Epithelial cell of proximal tubule (primary cell): ENCODE measurements at places on chromosomes 3 and 15.

- no peak for DNase-seq
Observed at GRCh38 chr3:167728632-167729323, 5.9 kb downstream of the PDCD10 start.

DNA sequence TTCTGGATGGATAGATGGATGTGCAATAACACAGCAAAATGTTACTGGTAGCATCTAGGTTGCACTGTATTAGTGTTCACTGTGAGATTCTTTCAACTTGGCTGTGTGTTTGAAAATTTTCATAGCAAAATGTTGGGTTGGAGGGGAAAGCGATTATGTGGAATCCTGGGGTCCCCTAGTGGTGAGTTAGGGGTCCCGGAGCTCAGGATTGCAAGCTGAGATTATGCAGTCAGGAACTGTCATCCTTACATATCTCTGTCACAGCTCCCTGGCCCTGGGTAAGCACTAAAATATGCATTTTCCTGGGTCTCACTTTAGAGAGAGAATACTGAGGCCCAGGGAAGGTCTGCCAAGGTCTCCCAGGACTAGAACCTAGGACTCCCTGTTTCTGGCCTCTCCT lies 77.2 kb downstream of the CEMIP start:
- DNase-seq = no peak

DNA sequence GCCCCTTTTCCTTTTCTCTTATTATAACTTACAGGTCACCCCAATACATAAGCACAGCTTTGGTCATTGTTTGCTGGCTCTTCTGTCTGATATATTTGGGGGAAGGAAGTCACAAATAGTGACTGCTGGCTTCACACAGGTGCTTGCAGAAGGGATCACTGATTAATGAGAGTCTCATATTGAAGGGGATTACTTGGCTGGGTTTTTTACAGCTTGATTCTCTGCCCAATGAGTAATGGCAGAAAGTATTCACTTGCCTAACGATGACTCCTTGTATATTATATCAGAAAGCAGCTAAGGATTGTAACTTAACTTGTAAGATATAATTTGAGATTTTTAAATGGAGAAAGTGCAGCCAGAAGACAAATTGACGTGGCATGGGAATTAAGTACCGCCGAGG lies 119.3 kb upstream of the PFN2 start:
- DNase-seq = no peak

GRCh38 chr15:100114100-100114499 lies 227.7 kb downstream of the ADAMTS17 start:
- DNase-seq = no peak

DNA sequence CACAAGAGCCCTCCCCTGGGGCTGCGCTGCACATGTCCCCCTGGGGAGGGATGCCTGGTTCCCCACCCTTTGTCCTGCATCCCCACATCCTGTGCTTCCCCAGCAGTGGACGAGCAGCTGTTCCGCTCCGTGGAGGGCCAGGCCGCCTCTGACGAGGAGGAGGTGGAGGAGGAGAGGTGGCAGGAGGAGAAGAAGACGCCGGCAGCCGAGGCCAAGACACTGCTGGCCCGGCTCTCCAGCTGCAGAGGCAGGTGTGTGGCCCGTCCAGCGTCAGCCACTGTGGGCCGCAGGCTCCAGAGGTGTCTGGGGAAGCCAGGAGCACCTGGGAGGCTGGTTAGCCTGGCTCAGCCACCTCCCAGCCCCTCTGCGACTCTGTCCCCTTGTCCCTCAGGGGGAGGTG lies 27.9 kb upstream of the GP9 start:
- no peak for DNase-seq

DNA sequence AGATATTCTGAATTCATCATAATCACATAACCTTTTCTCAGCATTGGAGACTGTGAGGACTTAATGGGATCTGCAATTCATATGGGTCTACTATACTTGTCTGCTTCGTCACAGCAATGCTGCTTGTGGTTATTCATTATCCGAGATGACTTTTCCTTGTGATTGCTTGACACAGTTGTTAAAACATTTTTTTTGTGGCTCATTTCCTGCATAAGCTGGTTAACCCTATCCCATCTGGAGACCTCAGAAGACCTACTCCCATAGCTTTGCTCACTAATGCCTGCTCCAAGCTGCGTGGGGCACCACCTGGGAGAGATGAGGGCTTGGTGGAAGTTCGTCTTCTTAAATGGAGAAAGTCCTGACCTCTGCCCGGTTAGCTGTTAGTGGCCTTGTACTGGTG lies 360.8 kb downstream of the CHST2 start:
- DNase-seq = peak; percentile 88

DNA sequence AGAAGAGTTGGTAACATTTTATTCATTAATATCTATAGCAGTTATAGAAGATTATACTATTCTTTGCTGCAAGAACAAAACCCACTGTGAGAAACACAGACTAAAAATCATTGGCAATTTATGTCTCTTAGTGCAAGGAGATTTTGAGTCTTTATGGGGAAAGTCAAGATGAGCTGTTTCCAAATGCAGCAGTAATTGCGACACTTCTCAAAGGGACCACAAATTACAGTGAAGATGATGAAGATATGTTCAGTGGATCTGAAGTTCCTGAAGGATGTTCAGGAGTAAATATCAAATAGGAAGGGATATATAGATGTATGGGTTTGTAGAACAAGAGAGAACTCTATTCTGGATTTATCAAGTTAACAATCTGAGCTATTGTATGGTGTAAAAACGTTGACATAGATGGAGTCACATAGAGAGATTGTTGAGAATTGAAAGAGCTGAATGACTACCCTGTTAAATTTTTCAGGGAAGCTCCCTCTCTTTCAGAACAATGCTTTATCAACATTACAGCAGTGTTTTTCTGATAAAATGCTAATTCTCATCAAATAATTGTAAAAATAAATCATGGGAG lies 71.8 kb downstream of the DTWD1 start:
- DNase-seq = no peak

DNA sequence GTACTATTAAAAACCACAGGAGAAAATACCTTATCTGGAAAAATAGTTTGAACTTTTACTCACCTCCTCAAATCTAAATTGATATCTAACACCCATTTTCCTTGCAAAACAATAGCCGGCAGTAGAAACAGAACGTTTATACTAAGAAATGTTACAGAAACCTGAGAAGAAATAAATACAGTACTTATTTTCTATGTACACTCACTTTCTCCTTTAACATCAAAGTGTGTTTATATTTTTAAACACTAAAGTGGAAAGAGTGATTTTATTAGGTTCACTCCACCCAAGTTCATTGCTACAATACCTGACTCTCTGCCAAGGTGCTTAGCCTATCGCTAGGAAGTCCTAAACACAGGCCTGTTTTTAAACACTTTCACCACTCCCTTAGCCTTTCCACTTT lies 87.8 kb upstream of the TJP1 start:
- no peak for DNase-seq

- DNase-seq = no peak
Observed at GRCh38 chr3:69463531-69463930, 77.6 kb upstream of the FRMD4B start.

GRCh38 chr3:196073255-196073753 lies 8.6 kb downstream of the TFRC start:
- DNase-seq = no peak

- DNase-seq = no peak
Observed at GRCh38 chr3:148227534-148227933, 470.2 kb upstream of the AGTR1 start.

DNA sequence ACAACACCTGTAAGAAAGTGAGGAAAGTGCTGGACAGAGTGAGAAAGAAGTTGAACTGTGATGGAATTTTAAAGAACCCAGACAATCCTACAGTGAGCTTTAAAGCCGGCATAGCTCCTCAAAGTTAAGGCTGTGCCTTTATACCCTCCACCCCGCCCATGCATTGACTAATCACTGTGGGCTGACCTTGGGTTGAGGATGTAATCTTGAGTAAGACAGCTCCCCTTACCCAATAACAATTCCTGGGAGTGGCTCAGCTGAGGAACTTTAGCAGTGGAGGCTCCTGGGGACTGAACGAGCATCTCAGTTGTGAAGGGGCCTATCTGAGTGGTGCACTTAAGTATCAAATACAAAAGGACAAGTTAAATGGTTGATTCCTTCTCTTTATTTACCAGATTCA lies 35.7 kb upstream of the ZNF770 start:
- no peak for DNase-seq

DNA sequence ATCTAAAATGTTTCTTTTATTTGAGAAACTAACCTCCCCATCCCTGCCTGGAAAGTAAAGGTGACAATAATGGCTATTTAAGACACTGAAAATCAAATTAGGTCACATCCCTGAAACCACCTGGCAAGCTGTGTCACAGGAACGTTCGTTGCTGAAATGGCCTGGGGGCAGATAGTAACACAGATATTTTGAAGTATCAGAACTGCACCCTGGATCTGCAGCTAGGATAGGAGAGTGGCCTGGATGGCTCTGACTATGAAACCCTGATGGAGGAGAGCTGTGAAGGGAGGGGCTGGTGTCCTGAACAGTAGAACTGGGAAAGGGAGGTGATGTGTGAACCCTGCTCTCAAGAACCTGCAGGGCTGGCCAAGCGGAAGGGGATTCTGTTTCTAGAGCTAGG lies 648.3 kb upstream of the CFAP20DC start:
- no peak for DNase-seq

DNA sequence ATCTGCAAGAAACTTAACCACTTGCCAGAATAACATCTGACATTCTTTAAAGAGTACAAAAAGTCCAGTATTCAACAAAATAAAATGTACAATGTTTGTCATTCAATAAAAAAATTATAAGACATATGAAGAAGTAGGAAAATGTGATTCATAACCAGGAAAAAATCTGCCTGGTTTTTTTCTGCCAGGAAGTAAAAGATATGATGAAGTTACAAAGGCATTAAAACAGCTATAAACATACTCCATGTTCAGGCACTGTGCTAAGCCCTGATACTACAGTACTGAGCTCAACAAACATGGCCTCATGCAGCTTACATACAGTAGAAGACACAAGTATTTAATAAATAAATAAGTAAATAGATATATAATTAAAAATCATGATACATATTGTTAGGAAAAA lies 178.4 kb upstream of the STT3B start:
- DNase-seq = no peak

DNA sequence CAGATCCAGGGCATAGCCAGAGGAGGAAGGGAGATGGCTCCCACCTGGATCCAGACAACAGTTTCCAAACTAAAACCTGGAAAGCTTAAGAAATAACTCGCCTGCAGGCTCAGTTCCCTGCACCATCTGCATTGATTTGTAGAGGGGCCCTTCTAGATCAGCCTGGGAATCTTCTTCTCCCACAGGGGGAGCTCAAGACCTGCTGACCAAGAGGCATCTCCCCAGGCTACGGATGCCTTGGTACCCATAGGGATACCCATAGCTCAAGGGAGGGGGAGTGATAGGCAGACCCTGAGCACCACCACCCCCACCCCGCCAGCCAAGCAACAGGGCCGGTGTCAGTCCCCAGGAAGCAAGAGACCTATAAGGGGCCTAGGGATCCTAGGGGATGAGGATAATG lies 28.0 kb upstream of the DCLK3 start:
- no peak for DNase-seq

- DNase-seq = no peak
Observed at GRCh38 chr15:82663186-82663600, 16.0 kb upstream of the CPEB1 start.

GRCh38 chr3:67774676-67775075 lies 120.3 kb upstream of the SUCLG2 start:
- DNase-seq = no peak

GRCh38 chr15:60932051-60932915 lies 296.8 kb downstream of the RORA start:
- DNase-seq = peak; percentile 76
